Peyer's patch (tissue), 4 donors: ENCODE measurements at places on chromosomes 3 and 15. TPM values are rescaled to one million over a fixed set of nuclear protein-coding genes. Genes with fewer than 3 reads are reported as not detected.
A peak's percentile ranks its signal among the peaks of the same experiment; 100 is the strongest.

- DNase-seq: no peak
These were observed 167.1 kb upstream of the CRBN start for GRCh38 chr3:3346556-3346955.

GRCh38 chr15:79222808-79223207, 59.7 kb upstream of the ANKRD34C start:
- DNase-seq: no peak

Gene GHSR
- not detected for total RNA-seq

Gene TMEM40
- total RNA-seq: not detected

DNA sequence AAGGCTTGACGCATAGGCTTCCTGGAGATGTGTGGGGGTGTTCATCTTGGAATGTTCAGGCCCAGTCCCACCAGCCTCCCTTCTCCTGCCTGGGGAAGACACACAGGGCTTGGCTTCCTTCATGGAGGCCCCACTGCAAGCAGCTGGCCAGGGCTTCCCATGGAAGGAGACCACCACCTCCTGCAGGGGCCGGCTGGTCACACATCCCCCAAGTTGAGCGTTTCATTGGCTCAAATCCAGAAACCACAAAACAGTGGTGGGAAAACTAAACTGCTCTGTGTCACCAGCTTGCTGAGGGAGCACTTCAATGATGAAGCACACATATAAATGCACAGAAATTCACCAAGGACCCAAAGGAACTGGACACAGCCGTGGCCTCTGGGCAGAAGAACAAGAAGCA, 8.3 kb downstream of the IQSEC1 start:
- DNase-seq: no peak

Gene CHCHD4
- 11.6 TPM for total RNA-seq

Gene STRA6
- 0.83 TPM for total RNA-seq

GRCh38 chr15:40082195-40082883, 26.3 kb downstream of the BMF start:
- peak; percentile 80 for DNase-seq

GRCh38 chr3:142863010-142863817, 25.7 kb downstream of the PCOLCE2 start:
- DNase-seq: no peak

DNA sequence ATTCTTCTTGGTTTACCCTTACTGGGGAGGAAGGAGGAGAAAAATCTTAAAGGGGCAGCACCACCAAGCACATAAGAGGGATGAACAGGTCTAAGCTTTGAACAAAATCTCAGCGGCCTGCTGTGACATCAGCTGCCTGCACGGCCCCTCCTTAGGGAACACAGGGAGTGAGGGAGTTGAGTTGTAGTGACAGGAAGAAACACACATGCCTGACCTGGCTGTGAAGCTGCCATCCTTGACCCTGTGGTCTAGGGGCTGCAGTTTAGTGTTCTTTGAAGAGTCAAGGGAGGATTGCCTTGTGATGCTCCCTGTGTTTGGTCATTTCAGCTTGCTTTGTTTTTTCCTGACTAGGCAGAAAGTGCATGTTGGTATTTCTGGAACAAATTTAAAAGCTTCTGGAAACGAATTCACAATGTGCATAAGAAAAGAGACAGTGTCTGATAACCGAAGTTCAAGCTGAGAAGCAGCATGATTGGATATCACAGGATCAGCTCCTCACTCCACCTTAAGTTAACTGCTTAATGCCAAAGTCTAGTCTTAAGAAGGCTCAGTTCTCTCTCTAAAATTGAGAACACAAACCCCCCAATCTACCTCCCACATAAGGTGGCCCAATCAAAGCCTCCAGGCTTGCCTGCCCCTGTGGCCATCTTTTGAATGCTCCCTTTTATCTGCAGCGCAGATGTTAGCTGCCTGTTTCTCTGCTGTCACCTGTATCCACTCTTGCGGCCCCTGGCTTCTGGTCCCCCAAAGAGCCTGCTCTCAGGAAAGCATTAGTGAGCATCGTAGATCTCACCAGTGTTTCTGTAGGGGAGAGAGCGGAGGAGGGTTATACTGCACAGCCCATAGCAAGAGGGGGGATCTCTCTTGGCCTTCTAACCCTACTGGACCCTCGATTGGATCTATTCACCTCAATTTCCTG, 82.2 kb downstream of the SCN11A start:
- no peak for DNase-seq

GRCh38 chr15:39704689-39705088, 78.0 kb downstream of the FSIP1 start:
- no peak for DNase-seq
